Suppressor macrophage (primary cell): ENCODE measurements at places on chromosomes 4 and X.

GRCh38 chrX:47797084-47797483 lies 39.6 kb upstream of the ZNF81 start:
- DNase-seq = no peak

DNA sequence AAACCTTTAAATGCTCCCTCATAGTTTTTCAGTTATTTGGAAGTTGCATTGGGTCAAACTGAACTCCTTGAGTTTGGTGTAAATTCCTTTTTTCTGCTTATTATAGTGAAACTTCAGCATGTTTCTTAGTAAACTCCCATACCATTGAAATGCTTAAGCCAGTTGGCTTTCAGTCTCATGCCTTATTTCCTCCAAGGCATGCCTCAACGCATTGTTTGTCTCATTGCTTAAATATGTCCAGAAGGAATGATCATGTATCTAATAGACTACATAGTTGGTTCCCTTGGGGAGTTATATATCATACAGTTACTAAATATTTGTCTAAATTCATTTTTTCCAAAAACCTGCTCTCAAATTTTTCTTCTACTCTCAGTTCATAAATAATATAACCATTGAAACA lies 114.0 kb downstream of the STOX2 start:
- DNase-seq = no peak

- DNase-seq = no peak
These were observed 43.9 kb upstream of the SFRP2 start for GRCh38 chr4:153832720-153833287.

DNA sequence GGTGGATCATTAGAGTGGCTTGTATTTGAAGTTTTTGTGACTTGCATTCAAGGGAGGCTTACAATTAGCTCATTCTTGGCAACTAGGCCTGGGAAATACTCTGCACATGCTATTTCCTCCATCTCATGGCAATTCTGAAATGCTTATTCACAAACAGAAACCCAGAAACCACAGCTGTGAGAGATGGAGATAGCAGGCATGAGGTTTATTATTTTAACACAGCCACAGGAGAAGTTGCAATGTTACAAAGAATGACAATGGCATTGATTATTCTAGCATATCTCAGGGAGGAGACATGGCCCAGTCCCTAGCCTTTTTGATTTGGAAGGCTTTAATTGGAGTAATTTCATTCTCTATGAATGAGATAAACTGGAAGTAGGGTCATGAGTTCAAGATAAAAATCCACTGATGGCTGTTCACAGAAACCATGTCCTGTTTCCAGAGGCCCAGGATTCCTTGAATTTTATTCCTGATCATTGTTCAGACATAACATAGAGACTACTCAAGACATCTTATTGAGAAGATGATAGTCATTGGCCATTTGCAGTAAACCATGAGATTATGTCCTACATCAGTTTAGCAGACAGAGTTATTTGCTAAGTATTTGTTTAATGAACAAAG lies 123.9 kb downstream of the MID1 start:
- DNase-seq = no peak
